ENCODE measurements at places on chromosomes 7 and 10.

DNA sequence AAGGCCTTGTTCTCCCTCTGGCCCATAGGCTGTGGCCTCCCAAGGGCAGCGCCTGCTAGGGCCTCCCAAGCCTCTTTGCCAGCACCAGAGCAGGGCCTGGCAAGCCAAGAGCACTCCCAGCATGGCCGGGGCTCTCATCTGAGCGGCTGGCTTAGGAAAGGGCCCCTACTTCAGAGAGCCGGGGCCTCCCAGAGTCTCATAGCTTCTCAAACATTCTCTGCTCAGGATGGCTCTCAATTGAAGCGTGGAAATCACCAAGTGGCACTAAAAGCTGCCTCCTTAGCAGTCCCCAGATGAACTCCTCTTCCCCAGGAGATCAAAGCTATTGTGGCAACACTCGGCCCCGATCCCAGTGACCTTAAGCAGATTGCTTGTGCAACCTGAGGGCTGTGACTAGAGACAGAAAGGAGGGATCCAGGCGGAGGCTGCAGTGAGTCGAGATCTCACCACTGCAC, 69.4 kb downstream of the FAM53B start:
- no peak for DNase-seq

GRCh38 chr7:22250390-22250789, 106.6 kb downstream of the RAPGEF5 start:
- DNase-seq: no peak

DNA sequence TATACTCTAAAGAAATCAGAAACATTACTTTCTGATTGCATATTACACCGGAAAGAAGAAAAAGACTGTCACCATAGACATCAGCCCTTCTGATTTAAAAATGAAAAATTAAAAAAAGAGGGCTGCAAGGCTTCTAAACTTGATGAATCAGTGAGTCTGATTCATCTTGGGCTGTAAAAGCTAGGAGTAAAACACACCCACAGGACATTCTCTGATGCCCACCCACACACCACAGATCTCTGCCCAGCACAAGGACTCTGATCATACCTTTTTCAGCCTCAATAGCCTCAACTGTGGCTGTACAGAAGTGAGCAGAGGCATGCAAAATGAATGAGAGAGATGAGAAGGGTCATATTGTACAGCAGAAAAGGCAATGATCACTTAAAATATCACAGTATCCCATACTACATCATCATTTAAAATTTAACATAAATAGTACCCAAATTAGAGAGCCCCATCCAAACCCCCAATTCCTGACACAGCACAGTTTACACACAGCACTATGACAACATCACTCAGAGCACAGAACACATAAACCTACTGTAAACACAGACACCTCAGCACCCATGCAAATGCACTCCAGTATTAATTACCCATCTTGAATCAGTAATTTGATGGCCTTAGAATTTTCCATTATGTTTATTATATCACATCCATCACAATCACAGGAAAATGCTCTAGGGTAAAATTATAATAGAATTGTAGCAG, 6.4 kb upstream of the MSS51 start:
- DNase-seq: no peak

DNA sequence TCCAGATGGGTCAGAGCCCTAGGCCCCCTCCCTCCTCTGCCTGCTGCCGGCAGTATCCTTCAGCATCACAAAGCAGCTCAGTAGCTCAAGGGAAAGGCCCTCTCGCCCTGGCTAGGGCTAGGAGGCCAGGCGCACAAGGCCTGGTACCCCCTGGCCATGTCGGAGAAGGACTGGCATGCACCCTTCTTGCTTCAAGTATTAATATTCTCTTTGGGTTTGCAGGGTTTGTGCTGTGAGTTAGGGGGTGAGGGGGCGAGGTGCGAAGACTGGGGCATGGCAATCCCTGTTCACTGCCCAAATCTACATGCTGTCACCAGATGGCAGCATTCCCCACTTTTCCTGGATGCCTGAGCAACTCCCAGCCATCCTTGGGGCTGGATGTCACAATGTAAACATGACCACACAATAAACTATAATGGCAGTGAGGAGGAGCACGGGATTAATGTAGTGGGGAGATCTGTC, 105.2 kb downstream of the NEURL1 start:
- DNase-seq: no peak

- DNase-seq: no peak
Observed at GRCh38 chr10:69580435-69580834, 7.2 kb upstream of the NEUROG3 start.

DNA sequence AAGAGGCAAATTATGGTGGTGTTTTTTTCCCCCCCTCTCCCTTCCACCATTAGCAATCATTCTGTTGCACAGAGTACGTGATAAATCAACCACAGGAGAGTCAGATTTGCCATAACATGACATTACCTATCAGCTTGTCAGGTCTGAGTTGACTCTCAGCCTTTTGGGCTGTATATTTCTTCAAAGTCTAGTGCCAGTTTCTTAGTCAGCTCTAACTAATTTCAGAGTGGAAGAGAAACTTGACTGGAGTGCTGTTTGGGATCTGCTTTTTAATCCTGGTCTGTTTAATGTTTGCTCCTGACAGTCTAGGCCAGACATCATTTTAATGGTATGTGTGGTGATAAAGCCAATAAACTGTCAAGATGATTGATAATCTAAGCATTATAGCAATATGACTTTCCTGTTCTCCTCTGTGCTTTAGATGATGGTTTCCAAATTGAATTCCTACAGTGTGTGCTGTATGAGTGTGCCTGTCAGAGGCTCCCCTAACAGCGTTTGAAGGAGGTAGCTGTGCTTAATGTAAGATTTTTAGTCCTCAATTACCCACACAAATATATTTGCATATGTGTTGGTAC, 76.9 kb downstream of the LRMDA start:
- no peak for DNase-seq

GRCh38 chr7:33933611-33934281, 28.4 kb downstream of the BMPER start:
- no peak for DNase-seq
